ENCODE measurements at places on chromosomes 3 and 15.
A peak's percentile ranks its signal among the peaks of the same experiment; 100 is the strongest.

DNA sequence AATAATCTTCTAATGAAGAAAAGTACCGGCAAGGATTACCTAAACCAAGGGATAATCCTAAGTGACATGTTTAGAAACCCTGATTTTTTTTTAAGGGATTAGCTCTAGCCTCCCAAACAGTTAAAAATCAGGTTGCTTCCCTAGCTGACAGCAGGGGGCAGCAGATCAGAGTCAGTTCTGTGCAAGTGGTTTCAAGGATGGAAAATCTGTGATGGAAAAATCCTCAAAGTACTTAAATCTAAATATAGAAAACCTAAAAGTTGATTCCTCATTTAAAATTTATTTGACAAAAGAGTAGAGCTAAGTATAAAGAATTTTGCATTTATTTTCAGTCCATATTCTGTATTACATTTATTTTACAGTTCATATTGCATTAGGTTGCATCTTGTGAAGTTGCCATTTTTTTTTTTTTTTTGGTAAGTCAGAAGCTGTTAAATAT lies 107.6 kb downstream of the PEX5L start:
- peak; percentile 22 for DNase-seq

DNA sequence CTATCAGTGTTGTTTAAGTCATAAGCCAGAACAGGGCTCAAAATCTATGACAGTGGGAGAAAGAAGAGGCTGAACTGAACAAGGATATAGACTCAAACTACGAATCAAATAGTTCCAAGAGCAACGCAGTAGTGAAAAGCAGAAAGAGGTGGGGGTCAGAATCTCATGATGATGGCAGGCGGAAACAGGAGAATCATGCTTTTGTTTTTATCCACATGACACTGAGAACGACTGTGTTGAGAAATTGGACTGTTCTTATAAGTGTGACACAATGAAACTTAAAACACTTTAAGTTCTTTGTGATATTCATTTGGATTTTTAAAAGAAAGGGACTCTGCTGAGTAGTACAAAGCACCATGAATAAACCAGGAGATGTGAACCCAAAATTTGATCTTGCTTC lies 309.4 kb downstream of the ULK4 start:
- no peak for DNase-seq

DNA sequence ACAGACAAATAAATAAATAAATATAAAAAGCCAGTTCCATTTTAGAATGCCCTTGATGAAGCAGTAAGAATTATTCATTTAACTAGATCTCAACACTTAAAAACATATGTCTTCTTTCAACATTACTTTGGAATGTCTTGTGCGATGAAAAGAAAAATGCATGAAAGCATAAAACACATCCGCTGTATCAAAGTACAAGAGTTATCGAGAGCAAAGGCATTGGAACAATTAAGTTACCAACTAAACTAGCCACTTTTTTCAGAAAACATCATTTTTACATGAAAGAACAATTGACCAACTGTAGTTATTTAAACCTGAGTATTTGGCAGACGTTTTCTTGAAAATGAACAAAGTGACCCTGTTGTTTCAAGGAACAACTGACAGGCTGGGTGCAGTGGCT lies 27.5 kb upstream of the ACAN start:
- DNase-seq = no peak

GRCh38 chr15:82933576-82933975 lies 18.9 kb downstream of the HOMER2 start:
- DNase-seq = no peak

GRCh38 chr3:105499961-105500360 lies 133.3 kb downstream of the ALCAM start:
- no peak for DNase-seq

GRCh38 chr3:134060561-134061385 lies 31.0 kb upstream of the SLCO2A1 start:
- DNase-seq = no peak

- no peak for DNase-seq
Measured at GRCh38 chr3:66335671-66336070, 114.9 kb downstream of the SLC25A26 start.

- DNase-seq = no peak
Measured at GRCh38 chr15:100207053-100207452, 134.7 kb downstream of the ADAMTS17 start.

- no peak for DNase-seq
Measured at GRCh38 chr3:66428733-66429132, 72.1 kb downstream of the LRIG1 start.

DNA sequence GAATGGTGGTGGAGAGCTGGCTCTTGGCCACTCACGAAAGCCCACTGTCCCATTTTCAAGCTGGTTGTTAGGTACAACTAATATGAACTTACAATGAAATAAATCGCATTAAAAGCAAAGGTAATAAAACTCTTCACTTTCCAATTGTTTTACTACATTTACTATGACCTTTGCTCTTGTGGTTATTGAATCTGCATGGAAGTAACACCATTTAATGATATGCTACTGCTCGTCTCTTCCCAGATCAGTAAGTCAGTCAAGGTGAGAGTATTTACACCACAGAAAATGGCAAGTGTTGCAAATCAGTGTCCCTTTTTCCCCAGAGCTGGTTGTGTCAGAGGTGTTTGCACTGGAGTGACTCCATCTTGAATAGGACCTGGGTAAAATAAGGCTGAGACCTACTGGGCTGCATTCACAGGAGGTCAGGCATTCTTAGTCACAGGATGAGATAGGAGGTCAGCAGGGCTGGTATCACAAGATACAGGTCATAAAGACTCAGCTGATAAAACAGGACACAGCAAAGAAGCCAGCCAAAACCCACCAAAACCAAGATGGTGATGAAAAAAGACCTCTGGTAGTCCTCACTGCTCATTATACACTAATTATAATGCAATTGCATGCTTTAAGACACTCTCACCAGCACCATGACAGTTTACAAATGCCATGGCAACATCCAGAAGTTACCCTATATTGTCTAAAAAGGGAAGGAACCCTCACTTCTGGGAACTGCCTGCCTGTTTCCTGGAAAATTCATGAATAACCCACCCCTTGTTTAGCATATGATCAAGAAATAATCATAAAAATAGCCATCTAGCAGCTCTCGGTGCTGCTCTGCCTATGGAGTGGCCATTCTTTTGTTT lies 57.6 kb downstream of the FRMD4B start:
- DNase-seq = no peak

- no peak for DNase-seq
Measured at GRCh38 chr3:170961616-170962400, 53.4 kb upstream of the EIF5A2 start.

- no peak for DNase-seq
Measured at GRCh38 chr3:1082108-1082507, 10.7 kb upstream of the CNTN6 start.

- DNase-seq = no peak
Measured at GRCh38 chr3:120496278-120497002, 45.6 kb upstream of the FSTL1 start.

DNA sequence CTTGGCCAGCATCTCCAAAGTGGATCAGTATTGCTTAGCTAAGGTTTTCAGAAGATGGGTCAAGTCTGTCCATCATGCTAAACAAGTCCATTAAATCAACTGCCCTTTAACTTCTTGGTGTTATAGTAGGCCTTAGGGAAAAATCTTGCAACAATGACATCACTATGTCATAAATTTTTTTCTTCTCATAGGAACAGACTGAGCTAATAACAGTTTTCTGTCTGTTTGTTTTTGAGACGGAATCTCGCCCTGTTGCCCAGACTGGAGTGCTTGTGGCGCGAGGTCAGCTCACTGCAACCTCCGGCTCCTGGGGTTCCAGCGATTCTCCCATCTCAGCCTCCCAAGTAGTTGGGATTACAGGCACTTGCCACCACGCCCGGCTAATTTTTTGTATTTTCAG lies 94.2 kb downstream of the EFL1 start:
- DNase-seq = no peak

- no peak for DNase-seq
Measured at GRCh38 chr3:42515391-42515916, 13.0 kb downstream of the VIPR1 start.

DNA sequence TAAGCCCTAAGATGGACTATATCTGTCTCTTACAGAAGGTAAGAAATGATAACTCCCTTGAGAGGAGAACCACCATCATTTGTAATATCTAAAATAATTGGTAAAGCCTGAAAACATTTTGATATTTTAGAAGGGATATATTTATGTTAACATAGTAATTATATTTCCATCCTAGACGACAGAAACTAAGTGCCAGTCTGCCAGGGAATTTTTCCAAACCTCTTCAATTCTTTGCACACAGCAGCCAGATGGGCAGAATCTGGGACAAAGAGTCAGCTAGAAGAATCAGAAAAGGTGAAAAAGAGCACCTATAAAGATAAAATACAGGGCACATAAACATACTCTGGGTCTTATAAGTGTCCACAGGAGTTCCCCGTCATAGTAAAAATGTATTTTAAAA lies 70.0 kb upstream of the CBLB start:
- no peak for DNase-seq

- no peak for DNase-seq
Measured at GRCh38 chr3:81769299-81769698, 7.9 kb upstream of the GBE1 start.

- DNase-seq = no peak
Measured at GRCh38 chr3:177589041-177589650, 391.9 kb upstream of the TBL1XR1 start.

- DNase-seq = no peak
Measured at GRCh38 chr3:172128858-172129257, 89.5 kb downstream of the FNDC3B start.

DNA sequence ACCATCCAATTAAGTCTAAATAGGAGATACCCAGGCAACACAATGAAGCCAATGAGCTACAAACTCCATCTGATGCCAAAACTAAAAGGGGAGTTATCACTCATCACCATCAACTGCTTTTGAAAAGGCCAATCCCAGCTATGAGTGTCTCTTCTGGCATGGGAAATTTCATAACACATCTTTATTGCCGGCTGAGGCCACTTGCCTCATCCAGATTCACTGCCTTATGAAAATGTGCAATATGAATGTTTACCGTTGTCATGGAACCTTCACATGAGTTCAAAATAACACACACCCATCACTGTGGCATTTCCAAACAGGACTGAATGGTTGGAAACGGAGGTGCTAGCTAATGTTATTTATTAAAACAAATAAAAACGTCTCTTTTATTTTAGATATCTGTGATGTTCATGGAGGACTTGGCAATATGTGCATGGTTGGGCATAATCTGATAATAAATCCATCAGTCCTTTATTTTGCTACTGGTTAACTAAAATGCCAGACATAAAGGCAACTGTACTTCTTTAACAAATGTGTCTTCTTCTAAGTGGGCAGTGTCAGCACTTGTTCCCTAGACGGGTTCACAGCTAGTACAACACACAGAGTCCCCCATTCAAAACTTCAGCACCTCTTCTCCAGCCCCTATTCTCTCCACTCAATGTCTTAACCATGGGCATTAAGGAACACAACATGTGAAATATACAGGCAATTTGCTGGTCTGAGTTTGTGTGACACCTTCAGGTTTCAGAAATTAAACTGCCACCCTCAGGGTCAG lies 143.9 kb downstream of the MAGI1 start:
- no peak for DNase-seq

DNA sequence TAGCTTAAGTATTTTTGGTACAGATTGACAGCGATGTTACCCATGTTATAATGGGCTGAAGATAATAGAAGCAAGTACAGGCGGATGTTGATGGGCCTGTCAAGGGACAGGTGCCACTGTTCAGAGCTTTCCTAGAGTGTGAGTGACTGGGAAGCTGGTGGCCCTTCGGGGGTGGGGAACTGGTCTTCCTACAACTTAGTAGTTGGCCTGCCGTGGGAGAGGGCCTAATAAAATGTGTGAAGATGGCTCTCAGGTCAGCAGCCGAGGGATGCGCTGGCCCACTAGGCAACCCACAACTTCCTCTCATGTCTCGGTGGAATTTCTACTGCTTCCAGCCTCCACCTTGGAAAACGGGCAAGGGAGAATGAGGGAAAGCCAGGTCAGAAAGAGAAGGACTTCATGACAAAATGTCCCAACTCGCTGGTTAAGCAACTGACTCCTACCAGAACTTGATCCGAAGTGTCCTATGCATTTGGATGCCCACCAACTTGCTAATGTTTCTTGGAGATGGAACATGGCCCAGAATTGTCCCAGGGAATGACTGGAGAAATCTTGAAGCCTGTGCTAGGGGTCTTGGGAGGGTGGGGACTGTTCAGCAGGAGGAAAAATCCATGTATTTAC lies 1.4 kb downstream of the GYG1 start:
- DNase-seq = no peak

DNA sequence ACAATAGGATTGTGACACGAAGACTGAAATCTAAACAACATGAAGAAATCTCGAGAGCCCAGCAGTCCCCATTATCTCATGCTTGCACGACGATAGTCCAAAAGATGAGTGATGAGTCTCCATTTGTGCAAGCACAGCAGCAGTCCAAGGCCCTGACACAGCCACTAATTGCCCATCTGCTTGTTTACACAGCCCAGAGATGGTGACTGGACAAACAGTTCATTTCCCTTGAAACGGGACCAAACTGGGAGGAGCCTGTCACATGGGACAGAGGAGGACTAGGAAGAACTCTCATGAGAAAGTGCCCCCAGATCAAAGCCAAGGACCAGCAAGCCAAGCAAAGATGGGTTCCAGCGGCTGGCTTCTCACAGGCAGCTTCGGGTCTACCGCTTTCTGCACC lies 121.0 kb downstream of the GREM1 start:
- DNase-seq = no peak

Data from CD4-positive, alpha-beta memory T cell (primary cell).